Stimulated activated CD4-positive, alpha-beta T cell treated with anti-CD3 and anti-CD28 coated beads, Interleukin-1b, Interleukin-23, amount 100 ng/mL, for 1 hour (primary cell): ENCODE measurements at places on chromosomes 7 and 10.
A peak's percentile ranks its signal among the peaks of the same experiment; 100 is the strongest.

DNA sequence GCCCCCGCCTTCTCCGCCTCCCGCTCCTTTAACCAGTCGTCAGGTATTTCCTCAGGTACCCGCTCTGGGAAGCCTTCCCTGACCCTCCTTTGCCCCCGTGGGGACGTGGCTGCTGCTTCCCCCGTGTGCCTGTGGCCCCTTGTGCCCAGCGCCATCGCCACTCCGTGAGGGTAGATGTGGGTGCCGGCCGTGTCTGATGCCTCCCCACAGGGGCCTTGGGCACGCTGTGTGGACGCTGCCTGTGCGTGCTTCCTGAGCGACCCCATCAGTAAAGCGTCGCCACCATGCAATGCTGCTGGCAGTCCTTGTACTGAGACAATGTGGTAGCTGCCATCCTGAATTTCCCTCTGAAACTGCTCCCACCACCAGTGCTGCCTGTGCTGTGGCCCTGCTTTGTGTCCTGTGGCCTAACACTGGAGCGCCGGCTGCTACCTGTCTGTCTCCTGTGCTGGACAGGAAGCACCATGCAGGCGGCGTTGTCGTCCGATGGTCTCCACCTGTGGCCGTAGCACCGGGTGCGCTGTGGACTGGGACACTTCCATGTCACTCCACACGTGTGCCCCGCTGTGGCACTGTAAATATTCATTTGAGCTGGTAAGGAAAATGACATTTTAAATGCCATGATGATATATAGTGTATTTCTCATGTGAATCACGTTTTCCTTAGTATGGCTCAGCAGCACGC lies 213.8 kb downstream of the MGMT start:
- no peak for DNase-seq

- DNase-seq = no peak
Measured at GRCh38 chr7:31123321-31123720, 71.2 kb downstream of the ADCYAP1R1 start.

DNA sequence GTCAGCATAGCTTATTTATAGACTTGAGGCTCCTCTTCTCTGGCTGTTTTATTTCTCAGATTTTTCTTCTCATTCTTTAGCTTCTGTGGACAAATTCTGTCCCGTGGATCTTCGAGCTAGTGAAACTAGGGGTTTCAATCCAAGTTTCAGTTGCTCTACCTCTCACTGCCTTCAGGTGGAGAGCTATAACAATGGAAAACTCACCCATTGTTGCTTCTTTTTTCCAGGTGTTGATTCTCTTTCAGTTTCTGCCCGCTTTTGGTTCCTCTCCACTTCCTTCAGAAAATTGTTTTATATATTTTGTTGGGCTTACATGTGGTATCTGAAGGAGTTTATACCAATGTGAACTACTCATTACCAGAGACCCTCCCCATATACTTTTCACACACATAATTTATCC lies 266.1 kb downstream of the TCF7L2 start:
- DNase-seq = no peak

DNA sequence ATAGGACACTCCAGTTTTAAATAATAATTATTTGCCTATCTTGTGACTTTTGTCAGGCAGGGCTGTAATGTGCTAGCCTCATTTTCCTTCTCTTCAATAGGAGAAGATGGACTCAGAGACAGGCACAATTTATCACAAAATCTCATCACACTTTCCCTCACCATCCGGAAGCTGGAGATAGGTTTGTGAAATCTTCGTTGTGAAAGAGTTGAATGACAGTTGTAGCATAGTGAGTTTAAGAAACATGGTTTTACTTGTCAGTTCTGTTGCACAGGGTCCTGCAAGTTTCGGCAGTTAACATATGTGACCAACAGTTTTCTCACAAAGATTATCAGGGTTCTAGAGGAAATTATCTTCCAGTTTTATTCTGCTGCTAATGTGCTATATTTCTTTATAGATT lies 37.7 kb upstream of the MAP3K8 start:
- no peak for DNase-seq

DNA sequence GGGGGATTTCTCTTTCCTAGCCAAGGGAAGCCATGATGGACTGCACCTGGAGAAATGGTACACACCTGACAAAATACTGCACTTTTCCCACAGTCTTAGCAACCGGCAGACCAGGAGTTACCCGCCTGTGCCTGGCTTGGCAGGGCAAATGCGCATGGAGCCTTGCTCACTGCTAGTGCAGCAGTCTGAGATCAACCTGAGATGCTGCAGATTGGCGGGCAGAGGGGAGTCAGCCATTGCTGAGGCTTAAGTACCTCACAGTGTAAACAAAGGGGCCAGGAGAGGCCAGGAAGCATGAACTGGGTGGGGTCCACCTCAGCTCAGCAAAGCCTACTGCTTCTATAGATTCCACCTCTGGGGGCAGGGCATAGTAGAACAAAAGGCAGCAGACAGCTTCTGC lies 49.4 kb downstream of the OR13A1 start:
- no peak for DNase-seq

DNA sequence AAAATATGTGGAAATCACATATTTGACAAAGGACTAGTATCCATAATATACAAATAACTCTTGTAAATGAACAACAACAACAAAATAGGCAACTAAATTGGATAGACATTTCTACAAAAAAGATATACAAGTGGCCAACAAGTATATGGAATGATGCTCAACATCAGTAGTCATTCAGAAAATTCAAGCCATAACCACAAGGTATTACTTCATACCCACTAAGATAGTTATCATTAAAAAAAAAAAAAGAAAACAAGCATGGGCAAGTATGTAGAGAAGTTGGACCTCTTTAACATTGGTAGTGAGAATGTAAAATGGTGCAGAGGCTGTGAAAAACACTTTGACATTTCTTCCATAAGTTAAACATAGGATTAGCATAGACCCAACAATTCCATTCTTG lies 80.8 kb downstream of the CYP26A1 start:
- no peak for DNase-seq

GRCh38 chr10:62183442-62183841 lies 85.2 kb downstream of the RTKN2 start:
- peak; percentile 7 for DNase-seq

GRCh38 chr10:62037890-62038608 lies 136.6 kb downstream of the ARID5B start:
- no peak for DNase-seq

DNA sequence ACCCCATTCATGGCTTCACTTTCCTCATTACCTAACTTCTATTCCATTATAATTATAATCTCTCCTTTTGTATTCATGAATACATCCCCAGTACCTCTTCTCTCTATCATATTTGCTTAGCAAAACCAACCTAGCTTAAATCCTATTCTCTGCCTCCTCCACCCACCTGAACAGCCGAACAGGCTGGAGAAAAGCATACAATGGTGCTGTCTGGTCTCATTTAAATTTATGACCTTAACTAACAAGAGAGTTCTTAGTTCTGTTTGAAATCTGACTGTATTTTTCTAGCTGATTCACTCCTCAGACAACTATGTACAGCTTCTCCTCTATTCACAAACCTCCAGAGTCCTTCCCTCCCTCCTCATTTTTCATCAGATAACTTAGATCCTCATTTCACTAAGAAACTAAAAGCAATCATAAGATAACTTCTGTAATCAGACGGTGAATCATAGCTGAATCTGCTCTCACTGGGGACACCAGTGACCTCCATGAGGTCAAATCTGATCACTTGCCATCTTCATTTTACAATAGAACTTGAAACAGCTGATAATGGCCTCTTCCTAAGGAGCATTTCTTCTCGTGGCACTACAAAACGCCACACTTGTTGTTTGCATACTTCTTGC lies 233.9 kb upstream of the AOAH start:
- DNase-seq = no peak

DNA sequence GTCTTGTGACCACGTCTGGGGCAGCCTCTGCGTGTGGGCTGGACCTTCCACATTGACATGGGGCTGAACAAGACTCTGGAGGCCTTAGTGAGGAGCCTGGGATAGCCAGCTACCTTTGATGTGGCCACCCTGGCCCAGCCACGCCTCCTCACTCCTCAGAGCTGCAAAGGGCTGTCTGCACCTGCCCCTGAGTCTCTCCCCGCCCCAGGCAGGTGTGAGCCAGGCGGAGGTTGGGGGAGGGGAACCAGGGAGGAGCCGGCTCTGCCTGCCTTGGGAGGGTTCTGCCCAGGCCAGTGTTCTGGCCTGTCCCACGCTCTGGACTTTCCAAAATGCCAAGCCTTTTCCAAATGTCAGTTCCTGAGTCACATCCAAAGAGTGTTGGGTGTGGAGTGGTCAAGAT lies 72.2 kb downstream of the GTF2IRD1 start:
- no peak for DNase-seq

- no peak for DNase-seq
Measured at GRCh38 chr7:24968165-24968564, 11.8 kb downstream of the OSBPL3 start.

- no peak for DNase-seq
Measured at GRCh38 chr7:139630643-139631519, 107.4 kb downstream of the CLEC2L start.

GRCh38 chr10:105727131-105727530 lies 1086.0 kb downstream of the SORCS3 start:
- DNase-seq = no peak

GRCh38 chr7:137715533-137715932 lies 131.2 kb downstream of the DGKI start:
- no peak for DNase-seq

GRCh38 chr7:111320133-111320532 lies 229.2 kb downstream of the LRRN3 start:
- DNase-seq = no peak

DNA sequence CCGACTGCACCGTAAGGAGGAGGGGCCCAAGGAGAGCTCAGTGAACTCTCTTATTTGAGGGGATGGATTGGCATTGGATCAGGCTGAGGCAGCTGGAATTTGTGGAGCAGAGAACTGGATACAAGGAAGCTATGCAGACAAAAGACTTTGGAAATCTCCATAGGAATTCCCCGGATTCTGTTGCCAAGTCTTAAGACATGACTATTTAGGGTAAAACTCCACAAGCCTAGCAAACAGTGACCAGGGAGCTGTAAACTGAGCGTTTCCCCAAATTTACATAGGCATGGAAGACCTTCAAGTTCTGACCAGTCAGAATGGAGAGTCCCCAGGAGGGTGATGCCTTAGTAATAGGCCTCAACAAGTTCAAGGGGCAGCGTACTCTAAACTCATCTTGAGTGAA lies 82.5 kb upstream of the PCBD1 start:
- no peak for DNase-seq

DNA sequence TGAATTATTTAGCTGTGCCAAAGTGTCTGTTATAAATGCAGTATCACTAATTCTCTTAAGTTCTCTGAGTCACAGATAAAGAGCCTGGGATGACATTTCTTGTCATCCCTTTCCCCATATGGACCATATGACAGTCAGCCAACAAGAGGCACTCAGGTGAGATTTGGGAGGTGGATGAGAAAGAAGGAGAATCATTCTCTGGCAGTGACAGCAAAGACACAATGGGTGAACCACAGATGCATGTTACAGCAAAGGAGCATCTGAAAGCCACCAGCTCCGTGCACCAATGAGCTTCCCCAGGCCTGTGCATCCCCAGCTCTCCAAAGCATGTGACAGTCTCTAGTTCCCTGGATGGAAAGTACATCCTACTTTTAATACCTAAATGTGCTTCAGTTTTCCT lies 10.8 kb downstream of the GIMAP6 start:
- no peak for DNase-seq

GRCh38 chr7:10998996-10999757 lies 25.5 kb downstream of the PHF14 start:
- DNase-seq = no peak

DNA sequence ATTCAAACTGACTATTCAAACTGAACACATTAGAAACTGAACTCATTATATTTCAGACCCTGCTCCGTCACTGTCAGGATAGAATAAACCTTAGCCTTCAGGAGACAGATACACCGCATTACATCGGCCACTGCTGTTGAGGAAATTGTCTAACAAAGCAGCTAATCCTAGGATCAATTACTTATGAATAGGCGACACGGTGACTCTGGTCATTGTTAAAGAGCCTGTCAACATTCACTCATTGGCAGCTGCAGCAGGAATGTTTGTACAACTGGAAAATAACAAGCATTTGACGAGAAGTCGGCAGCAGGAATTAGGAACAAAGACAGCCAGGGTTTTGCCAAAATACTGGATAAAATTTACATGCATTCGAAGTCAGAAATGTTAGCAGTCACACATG lies 112.0 kb upstream of the MKX start:
- no peak for DNase-seq

GRCh38 chr7:93574646-93575554 lies at the start of gene CALCR:
TSS of gene CALCR (minus strand) at chr7:93574724. CDS start at chr7:93486981, 87,743 bp downstream.
- DNase-seq = no peak

GRCh38 chr7:75843613-75844116 lies 30.1 kb upstream of the CCL24 start:
- no peak for DNase-seq

DNA sequence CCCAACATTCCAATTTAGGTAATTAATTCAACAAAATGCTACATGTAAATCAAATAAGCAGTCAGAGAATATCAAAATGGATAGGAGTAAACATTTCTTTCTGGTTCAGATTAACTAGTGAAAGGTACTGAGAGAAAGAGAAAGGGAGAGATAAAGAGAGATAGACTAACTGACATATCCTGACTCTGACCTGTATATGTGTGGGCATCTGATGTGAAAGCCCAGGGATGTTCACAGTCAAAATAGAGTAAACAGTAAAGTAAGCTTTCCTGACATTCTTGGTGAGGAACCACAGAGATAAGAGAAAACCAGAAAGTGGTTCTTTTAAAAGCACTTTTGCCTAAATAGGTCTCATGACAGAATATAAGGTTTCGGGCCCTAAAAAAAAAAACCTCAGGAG lies 37.5 kb upstream of the ANK3 start:
- DNase-seq = no peak

GRCh38 chr7:98777051-98777450 lies 92.8 kb downstream of the TMEM130 start:
- DNase-seq = no peak

DNA sequence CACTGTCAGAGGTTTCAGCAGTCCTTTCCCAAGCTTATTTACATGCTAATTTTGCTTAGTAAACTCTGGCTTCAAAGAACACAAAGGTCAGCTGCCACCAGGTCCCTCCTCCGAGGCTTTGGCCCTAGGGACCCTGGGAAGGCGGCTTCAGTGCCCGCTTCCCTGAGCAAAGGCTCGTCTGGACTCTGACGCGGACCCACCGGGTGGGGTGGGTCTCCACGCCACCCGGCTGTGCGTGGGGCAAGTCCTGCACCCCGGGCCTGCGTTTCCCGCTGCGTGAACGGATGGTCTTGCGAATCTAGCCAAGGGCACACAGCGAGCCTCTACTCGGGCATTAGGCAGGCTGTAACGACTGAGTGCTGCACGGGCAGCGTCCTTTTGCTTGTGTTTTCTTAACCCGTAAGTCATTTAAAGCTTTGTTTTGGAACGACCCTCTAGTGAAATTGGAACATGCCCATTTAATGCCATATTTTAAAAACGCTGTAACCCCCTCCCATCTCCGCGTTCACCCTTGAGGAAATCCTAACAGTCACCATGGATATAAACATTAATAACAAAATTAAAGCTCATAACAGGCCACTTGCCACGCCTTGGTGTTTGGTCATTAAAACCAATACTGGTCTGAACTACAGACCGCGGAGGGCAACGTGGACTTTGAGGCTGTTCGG lies 828 bp downstream of the BNIP3 start:
- DNase-seq = no peak

GRCh38 chr10:12783293-12783692 lies 218.2 kb downstream of the CCDC3 start:
- DNase-seq = no peak
